ENCODE measurements at places on chromosomes 3 and 15.

DNA sequence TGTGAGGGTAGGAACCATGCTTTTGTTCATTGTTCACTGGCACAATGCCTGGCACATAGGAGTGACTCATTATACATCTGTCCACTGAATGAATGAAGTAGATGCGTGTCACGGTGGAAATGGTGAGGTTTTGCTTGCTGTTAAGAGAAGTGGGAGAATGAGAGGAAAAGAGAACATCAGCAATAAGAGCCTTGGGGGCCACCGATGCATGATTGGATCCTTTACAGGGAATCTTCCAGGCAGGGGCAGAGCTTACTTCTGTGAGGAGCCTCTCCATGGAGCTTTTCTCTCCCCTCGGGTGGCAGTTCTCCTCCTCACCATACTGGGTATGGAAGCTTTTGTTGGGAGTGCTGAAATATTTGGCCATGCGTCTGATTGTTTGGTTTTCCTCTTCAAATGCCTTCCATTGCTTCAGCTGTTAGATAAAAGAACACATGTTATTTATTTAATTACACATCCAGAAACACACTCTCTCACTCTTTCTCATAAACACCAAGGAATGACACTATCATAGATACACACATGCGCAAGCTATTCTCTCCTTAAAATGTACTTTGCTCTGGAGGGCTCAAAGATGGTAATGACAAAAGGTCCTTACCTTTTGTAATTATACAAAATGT, 78.9 kb upstream of the GSK3B start:
- DNase-seq: no peak

GRCh38 chr15:43941555-43941954, 114.8 kb downstream of the WDR76 start:
- no peak for DNase-seq

DNA sequence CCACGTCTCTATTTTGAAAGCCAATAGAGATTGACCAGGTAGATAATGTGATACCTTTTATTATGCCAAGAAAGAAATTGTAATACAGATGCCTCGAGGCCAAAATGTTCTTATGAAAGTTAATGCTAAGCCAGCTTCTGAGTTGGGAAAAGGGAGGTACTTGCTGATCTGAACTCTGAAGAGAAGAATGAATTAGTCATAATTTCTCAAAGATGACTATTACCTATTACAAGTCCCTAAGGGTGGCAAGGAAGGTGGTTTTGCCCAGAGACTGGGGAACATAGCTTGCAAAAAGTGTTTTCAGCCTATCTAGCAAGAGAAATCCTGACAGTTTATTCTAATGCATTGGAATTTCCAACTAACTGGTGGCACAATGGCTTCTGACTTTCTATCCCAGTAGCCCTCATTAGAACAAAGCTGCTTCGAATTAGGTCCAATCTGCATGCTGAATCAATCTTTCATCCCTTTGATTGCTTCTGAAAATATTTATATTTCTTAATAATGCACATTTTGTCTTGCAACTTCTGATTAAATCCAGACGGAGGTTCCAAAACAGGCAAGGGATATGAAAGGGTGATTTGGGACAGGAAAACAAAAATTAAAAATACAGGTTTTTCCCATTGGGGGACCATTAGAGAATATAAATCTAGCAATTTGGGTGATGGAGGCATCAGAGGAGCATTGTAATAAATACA, 17.7 kb upstream of the NR2F2 start:
- DNase-seq: no peak

- no peak for DNase-seq
These were observed 42.3 kb upstream of the FXR1 start for GRCh38 chr3:180870008-180870699.

- no peak for DNase-seq
These were observed 93.2 kb downstream of the FILIP1L start for GRCh38 chr3:100020876-100021644.

DNA sequence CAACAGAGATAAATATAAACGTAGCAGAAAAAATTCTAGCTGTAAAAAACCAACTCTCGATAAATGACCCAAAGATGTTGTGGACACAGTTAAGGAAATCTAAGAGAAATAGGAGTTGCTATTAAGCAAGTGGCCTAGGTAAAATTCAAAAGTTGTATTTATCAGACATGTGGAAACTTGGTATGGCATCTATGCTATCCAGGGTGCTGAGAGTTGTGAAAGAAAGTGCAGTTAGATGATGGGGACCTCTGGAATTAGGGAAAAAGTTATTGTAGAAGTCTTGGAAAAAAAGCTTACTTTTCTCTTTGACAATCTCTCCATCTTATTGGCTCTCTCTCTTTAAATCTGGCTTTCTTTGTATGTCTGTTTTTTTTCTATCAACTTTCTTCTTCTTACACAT, 1090.9 kb downstream of the TBL1XR1 start:
- no peak for DNase-seq

DNA sequence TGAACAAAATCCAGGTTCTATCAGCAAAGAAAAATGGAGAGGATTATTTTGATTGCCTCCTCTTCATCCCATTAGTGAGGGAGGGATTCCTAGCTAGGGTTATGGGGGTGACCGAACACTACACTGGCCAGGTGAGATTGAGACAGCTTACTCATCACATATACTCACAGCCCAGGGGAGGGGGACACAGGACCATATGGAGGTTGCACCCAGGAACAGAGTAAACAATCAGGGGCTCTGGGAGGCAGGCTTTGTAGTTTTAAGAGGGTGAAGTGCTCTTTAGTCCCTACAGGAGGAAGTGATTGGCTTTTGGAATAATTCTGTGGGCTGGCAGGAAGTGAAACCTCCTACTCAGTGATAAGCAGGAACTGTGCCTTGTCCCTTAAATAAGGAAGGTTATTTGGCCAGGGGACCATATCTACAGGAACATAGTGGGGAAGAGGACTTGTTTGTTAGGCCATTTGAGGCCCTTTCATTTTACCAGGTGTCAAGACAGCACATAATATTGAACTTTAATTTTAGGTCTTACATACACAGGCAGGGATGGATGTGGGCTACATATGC, 17.5 kb upstream of the KCTD6 start:
- DNase-seq: no peak

DNA sequence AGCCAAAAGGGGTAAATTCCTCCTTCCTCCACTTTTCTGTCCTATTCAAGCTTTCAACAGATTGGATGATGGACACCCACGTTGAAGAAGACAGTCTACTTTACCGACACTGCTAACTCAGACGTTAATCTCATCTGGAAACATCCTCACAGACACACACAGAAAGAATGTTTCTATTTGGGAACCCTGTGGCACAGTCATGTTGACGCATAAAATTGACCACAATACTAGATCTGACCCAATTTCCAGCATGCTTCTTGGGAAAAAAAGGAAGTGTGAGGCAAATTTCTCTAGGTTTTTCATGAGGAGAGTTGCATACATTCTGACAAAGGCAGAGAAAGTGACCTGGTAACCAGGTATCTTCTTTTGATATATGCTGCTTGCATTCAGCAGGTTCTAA, 594.1 kb downstream of the FGF12 start:
- DNase-seq: no peak

DNA sequence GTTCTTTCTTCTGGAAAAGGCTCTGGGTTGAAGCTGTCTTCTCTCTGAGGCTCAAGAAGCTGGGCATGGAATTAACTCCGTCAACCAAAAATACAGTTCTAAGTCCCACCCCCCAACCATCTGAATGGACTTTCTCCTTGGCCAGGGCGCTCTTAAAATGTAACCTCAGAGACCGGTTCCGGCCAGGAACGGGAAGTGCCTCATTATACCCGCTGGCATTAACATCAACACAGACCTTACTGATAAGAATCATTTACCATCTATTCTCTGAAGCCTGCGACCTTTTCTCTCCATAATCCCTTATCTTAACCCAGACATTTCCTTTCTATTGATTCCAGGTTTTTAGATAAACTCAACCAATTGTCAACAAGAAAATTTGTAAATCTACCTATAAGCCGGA, 64.7 kb downstream of the ATP1B3 start:
- no peak for DNase-seq
